Jurkat, Clone E6-1 (cell line): ENCODE measurements at places on chromosomes 1 and 21.

- DNase-seq, result no peak
These were observed 8.2 kb upstream of the RCSD1 start for GRCh38 chr1:167621780-167622313.

DNA sequence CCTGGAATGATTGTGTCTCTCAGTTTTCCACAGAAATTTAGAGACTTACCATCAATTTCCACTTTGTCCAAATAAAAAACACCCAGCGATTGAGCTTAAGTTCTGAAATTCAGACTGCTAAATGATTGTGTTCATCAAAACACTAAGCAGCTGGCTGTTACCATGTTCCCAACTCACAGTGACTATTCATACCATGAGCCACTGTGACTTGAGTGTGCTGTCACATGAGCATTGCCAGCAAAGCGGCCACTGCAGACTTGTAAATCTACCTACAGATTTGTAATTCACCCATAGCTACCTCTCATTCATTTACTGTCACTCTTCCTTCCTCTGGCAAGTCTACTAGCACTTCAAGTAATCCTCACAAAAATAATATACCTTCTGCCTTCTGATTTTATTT, 17.2 kb upstream of the PRKAB2 start:
- DNase-seq, result no peak

DNA sequence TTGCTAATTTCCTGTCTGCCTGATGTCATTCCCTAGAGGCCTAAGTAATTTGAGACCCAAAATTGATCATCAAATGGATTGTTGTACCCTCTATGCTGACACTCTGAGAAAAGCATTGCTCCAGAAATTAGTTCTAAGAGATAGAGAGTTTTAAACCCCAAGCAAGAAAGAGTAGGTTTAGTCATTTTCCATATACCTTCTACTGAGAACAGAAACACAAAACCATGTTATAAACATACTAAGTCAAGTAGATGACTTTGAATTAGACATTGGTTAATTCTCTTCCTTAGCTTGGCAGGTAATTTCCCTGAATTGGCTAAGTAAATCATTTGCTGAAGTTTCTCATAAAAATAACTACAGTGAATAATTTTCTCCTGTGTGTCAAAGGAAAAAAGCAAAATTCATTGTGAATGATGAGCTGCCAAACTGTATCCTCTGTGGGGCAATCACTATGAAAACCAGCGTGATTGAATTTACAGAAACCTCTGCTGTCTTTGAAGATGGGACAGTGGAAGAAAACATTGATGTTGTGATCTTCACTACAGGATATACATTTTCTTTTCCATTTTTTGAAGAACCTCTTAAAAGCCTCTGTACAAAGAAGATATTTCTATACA, 20.1 kb downstream of the FMO4 start:
- no peak for DNase-seq

- no peak for DNase-seq
These were observed 124.8 kb downstream of the TMEM53 start for GRCh38 chr1:44549510-44549909.

GRCh38 chr1:228314315-228314657, 92.3 kb downstream of the TRIM11 start:
- DNase-seq, result no peak

GRCh38 chr1:246181241-246181640, 325.8 kb downstream of the SMYD3 start:
- no peak for DNase-seq

DNA sequence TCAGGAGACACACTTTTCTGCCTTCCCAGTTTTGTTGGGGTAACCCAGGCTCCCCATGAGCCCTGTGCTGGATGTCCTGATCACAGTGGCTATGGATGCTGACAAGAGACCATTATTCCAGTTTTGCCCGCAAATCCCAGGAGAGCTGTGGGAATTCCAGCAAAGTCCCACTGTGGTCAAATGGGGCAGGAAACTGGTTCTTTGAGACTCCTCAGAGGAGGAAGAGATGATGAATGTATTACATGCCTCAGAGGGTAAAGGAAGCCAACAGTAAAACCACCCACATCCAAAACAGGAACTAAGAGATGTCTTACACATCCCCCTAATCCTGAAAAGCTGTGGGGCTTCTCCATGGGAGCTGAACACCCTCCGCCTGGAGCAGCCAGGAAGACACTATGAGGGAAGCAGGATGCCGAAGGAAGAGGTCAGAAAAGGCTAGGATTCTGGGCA, 12.8 kb upstream of the MPZL1 start:
- DNase-seq, result no peak

DNA sequence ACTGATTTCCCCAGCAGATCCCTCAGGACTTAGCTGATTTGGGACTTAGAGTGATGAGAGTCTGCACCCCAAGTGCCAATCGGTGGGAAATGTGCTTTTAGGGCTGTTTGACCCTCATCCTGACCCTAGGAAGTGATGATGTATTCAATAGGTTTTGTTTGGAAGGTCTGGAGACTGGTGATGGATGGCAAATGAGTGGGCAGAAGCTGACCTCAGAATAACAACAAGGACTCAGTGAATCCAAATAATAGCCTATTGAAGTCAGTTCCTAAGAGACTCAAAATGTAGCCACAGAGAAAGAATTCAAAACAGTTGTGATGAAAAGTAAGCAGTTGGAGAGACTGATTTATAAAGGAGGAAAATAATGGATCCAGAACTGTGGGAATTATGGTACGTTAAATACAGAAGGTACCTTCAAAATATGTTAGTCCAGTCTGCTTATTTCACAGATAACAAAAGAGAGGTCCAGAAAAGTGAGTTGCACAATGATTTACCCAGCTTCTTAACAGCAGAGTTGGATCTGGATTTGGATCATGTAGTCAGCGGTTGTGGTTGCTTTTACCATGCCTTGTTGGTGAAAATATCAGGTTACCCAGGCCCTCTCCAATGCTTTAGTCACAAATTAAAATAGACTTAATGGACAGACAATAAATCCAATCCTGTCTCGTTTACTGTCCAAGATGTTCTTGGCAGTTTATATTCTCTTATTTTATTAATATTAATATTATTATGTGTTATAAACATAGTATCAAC, 123.0 kb upstream of the PTBP2 start:
- DNase-seq, result no peak

GRCh38 chr21:21156957-21157356, 158.7 kb downstream of the NCAM2 start:
- DNase-seq, result no peak

- no peak for DNase-seq
These were observed 119.7 kb downstream of the C1orf21 start for GRCh38 chr1:184506481-184506880.

DNA sequence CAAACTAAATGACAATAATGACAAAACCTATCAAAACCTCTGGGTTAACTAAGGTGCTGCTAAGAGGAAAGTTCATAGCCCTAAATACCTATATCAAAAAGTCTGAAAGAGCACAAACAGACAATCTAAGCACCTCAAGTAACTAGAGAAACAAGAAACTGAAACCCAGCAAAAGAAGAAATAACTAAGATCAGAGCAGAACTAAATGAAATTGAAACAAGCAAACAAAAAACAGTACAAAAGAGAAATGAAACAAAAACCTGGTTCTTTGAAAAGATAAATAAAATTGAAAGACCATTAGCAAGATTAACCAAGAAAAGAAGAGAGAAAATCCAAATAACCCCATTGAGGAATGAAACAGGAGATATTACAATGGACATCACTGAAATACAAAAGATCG, 44.8 kb upstream of the KIAA0040 start:
- DNase-seq, result no peak

GRCh38 chr21:43191521-43191920, 22.7 kb downstream of the CRYAA start:
- DNase-seq, result no peak

DNA sequence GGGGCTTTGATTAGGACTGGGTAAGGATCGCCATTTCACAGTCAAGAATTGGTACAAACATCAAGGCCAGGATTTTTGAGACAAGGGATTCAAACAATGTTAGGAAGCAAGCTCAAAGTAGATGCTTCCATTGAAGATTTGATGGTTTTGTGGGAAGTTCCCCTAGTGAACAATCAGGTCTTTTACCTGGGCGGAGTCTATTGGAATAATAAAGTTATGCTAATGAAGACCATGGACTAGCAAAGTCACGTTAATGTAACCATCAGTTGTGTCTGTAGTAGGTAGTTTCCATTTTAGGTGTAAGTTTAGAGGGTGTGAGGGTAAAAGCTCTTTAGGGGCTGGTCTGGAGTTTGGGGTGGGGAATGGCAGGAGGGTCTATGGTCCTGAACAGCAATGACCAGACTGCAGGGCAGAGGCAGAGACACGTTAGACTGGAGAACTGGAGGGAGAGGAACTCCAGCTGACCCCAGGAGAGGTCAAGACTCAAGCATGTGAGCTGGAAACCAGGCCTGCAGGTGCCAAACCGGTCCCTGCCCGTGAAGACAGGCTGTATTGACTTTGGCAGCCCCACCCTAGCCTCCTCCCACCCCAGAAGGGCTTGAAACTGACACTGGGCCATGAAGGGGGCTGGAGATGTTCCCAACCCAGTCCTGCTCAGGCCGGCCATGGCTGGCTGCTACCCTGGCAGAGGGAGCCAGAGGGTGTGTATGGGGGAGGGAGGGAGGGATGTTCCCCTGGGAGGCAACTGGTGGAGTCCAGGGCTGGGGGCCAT, 36.0 kb upstream of the GPR37L1 start:
- DNase-seq, result no peak

DNA sequence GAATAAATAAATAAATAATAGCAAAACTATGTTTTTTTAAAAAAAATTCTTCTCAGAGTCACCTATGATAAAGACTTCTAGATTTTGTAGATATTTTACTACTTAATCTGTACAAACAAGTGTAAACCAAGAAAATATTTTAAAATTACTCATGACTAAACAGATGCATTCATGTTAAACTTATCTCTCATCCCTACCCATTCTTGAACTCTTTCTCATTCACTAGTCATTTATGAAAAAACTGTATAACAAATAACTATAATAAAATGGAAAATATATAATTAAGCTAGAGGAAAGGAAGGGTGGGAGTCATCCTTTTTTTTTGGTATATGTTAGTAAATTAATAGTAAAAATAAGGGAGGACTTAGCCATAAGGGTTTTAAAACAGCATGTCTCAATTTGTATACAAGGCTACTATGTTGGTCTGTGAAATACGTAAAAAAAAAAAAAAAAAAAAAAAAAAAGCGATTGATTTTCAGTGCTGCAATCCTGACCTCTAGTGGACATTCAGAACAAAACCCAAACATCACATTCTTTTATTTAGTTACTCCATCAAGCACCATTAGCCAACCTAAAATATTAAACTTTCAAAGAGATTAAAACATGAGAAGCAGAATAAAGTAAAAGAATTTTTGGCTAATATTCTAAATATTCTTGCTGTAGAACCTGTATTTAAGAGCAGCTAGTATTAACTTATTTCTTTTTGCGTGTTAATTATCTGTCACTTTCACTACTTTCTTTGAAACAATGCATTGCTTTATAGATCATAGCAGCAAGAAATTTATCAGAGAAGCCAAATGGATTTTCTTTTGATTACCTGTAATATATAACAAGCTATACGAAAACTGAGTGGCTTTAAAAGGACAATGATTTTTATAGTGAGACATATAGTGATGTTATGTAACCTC, 255.8 kb upstream of the CACYBP start:
- peak; percentile 39 for DNase-seq

GRCh38 chr1:97758541-97759057, 162.2 kb downstream of the DPYD start:
- no peak for DNase-seq

DNA sequence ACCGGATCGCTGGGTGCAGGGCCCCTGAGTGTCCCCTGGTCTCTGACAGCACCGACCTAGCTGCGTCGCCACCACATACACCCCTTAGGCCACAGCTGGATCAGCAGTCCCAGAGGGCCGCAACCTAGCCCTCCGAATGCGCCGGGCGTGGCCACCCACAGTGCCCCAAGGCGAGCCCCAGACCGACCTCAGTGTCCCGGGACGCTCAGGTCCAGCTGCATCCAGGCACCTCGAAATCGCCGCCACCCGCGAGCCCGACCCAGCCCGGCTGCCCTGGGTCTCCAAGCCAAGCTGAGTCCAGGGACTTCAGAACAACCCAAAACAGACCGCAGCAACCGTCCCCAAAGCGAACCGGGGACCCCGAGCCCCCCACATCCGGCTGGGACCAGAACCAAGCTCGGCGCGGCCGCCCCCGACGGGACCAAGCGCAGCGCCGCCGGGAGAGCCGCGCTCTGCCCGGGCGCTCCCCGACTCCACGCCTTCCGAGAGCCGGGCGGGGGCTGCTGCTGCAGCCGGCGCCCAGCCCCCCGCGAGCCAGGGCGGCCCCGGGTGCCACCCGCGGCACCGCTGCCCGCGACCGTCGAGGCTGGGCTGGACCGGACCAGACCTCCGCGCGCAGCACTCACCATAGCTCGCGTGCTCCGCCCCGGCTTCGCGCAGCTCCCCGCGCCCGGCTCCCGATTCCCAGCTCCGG, 54.6 kb upstream of the ECE1 start:
- DNase-seq, result no peak

DNA sequence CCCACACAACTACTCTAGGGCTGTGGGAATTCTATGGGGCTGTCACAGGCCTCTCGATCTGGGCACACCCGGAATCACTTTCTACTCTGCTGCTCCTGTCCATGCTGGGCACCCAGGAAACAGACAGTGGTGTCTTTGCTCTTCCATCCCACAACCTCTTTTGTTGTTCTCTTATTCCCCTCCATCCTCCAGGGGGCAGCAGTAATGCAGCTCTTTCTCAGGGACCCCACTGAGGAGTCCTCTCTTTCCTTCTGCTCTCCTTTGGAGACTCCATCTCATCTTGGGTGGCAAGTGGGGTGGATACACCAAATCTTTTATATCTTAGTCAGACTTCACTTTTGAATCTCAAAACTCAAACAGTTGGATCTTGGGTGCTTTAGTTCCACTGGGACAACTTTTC, 206.3 kb downstream of the HS2ST1 start:
- DNase-seq, result no peak

DNA sequence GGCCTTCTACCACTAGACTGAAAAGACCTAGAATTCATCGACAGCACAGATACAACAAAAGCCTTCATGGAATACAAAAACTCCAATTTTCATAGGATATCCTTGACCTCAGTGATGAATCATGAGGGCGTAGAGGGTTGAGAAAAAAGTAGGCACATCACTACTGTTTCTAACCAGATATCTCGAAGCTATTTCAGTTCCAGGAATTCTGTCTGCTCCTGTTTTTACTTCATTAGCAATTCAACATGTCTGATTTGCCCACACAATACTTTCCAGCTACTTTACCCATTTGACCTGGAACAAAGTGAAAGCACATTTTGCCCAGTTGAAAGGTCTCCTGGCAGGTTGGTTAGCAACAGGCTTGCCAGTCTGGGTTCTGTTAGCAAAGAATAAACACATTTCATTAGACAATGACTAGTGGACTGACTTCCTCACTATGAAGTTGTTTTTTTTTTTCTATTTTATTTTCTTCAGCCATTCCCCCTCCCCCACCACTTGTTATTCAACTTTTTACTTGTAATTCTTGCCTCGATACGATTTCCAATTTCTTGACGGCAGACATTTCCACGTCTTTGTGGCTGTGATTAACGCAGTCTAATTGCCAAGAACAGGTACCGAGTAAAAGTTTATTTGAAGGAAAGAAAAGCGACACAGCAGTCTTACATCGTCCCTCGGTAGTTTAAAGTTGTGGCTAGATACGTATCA, 4.0 kb upstream of the ZBTB18 start:
- peak; percentile 10 for DNase-seq

- DNase-seq, result no peak
These were observed 38.6 kb upstream of the RGS18 start for GRCh38 chr1:192119701-192120100.

GRCh38 chr1:71986160-71986559, 296.2 kb downstream of the NEGR1 start:
- DNase-seq, result no peak

GRCh38 chr1:88746916-88747315, 62.8 kb downstream of the PKN2 start:
- no peak for DNase-seq

GRCh38 chr1:160722726-160723125, 11.1 kb upstream of the CD48 start:
- no peak for DNase-seq
